Naive thymus-derived CD8-positive, alpha-beta T cell (primary cell): ENCODE measurements at places on chromosomes 16 and 17.
A peak's percentile ranks its signal among the peaks of the same experiment; 100 is the strongest.

DNA sequence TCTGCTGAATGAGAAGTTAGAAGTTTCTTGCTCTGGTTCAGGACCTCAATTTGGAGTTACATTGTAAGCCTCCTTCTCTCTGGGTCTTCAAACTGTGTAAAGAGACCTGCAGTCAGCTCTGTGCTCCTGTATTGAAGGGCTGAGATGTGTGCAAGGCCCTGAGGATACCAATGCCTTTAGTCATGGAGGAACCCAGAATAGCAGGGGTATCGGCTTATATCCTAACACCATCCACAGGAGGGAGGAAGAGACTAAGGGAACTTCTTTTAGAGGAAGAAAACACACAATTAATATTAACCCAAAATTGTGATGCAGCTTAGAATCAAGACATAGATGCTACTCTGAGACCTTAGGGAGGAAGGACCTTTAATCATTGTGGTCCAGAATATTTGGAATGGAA lies 36.5 kb downstream of the GLP2R start:
- DNase-seq: no peak

GRCh38 chr16:2517954-2518605 lies 2.1 kb upstream of the AMDHD2 start:
- DNase-seq: no peak

DNA sequence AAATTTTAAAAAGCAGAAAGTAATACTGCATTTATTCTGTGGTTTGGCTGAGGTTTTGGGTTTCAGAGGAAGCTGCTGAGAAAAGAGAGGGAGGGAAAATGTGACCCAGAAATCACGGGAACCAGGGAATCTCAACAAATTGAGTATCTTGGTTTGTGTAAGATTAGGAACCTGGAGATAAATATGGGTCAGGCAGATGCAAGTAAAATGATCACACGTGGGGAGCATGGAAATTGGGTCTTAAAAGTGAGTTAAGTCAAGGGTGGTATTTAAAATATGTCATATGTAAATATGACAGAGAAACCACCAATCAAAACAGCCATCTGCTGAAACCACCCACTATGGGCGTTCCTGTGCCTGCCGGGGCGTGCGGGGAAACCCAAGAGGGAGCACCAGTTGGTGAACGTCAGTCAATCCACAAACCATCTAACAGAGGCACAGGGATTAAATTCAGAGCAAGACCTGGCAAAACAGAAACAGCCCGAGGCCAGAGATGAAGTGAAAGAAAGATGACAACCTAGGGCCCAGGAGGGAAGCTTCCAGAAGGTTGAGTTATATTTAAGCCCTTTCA lies 33.4 kb downstream of the CDH13 start:
- DNase-seq: no peak

DNA sequence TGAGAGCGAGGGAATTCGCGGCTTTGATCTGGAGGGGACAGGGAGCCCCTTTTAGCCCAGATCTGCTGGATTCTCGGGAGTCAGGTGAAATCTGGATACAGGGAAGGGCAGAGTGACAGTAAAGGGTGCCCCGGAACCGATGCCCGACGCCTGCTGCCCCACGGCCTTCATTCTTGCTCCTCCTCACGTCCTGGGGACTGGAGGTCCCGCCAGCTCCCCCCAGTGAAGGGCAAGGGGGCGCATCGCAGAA lies 596 bp downstream of the OR1F1 start:
- DNase-seq: no peak

- no peak for DNase-seq
Observed at GRCh38 chr16:20074099-20074991, 655 bp upstream of the GPR139 start.

DNA sequence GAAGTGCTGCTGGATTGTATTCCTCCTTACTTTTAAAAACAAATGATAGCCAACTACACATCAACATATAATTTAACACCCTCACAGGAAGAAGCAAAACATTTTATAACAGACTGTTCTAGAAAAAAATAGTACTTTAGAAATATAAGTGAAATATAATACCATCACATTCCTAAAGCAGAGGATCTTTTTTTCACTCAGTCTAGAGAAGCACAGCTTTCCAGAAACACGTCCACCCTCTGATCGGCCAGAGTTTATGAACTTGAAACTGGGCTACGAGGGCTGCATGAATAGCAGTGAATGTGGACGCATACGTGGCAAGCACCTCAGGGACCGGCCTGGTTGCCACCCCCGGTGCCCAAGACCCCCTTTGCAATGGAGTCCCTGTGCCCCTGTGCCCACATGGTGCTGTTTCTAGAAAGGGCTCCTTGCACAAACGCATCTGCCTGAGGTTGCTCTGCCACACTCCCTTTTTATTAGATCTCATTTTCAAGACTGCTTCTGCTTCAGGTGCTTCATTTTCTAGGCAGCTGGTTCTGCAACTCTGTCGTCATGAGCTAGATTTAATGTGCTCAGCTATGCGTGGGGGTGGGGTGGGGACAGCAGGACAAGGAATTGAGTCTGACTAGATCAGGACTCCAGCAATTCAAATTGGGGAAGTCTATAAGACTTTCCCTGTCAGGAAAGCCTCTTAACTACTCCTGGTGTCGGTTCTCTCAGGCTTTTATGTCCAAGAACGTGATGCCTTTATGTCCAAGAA lies 29.1 kb upstream of the ERN1 start:
- no peak for DNase-seq

GRCh38 chr17:48973806-48974205 lies 5.4 kb upstream of the GIP start:
- DNase-seq: no peak

- DNase-seq: no peak
Observed at GRCh38 chr17:5069724-5070123, 8.5 kb upstream of the ZFP3 start.

DNA sequence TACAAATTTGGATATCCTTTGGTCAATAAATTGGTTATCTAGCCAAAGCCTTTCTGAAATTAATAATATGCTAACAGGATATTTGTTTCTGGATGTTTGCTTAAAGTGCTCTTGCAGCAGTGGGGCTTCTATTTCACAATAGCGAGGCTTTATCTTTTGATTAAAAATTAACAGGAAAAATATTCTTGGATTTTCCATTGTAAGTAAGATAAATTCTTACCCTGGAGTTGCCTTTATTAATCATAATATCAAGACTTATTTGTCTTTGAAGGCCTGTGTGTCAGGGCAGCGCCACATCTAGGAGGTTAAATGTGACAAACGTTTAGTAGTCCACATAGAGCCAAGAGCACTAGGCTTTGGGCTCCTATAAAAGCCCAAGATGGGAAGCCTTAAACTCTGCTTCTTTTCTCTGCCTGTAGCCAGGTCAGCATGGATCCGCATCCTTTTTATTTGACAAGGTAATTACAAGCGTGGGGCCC lies 5.3 kb downstream of the TMEM97 start:
- DNase-seq: no peak

GRCh38 chr17:75783069-75783783 lies 1.4 kb upstream of the UNK start:
- peak; percentile 56 for DNase-seq

DNA sequence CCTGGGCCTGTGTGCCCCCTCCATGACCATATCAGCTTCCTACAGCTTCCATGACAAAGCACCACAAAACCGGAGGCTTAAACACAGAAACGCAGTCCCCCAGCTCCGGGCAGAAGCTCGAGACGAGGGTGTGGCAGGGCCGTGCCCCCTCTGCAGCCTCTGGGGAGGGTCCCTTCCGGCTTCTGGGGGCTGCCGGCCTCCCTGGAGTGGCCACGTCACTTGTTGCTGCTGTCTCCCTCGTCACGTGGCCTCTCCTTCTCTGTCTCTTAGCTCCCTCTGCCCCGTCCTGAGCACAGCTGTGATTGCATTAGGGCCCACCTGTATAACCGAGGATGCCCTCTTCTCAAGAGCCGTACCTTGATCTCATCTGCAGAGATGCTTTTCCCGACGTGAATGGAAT lies 64.6 kb downstream of the JPH3 start:
- no peak for DNase-seq

DNA sequence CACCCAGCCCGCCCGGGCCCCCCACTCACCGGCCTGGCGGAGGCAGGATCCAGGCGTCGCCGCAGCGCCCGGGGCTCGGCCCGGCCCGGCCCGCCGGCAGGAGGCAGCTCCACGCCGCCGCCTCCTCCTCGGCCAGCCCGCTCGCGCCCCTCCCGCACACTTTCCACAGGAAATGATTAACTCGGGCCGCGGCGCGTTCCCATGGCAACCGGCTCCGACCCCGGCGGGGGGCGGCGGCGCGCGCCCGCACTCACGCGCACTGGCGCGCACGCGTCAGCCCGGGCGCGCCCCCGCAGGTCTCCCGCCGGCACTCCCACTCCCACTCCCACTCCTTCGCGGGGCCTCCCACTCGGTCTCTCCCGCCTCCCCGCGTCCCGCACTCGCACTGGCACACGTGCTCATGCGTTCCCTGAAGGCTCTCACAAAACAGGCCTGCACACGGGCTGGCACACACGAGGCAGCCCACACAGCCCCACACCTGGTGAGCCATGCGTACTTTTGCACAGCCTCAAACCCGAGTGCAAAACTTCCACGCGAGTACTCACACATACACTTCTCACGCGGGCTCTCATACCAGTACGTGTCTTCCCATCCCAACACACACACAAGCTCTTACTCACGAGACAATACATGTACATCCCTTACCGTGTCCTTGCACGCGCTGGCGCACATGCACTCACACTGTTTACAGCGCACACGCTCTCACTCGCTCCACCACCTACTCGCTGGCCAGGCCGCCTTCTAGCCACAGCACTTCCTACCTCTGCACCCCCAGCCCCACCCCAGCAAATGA lies at the start of gene KIFC3:
Gene KIFC3 (minus strand): TSS at position 151 of the 793 bp plus-strand sequence. CDS start 4,248 bp downstream, outside the sequence.
- DNase-seq: peak; percentile 43

GRCh38 chr16:48123104-48123788 lies 32.5 kb downstream of the ABCC12 start:
- DNase-seq: no peak

DNA sequence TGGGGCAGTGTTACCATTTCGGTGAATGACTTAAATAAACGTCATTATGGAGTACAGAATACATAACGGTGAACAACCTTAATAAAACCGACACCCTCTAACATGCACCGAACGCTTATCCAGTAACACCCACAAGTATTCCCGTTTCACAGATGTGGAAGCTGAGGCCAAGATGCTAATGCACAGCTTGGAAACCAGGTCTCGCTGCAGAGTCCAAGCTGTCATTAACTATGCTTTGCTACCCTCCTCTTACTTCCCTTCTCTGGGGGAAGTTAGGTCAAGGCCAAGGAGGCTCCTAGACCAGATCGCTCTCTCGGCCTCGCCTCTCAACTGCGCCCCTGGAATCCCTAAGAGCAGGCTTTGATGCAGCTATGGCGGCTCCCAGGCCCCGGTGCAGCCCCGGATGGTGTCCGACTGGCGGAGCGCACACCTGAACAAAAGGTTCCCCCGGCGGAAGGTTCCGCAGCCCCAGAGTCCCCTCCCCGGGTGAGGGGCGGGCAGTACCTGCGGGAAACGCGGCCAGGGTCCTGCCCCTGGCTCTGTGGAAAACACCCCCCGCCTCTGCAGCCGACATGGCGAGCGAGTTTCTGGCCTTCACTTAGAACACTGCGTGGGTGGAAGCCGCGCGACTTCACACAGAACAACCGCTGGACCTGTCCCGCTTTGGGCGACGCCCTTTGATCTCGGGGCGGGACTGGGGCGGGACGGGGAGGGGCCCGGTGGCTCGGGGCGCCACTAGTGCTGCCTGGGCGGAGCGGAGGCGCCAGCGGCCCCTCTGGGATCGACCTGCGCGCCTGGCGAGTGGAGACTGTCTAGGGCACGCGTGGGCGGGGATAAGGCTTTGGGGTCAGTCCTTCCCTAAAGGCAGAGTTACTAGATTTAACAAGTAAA lies at the start of gene CPPED1:
Gene CPPED1 (minus strand): TSS at position 685 of the 891 bp plus-strand sequence. CDS start 111 bp downstream, at position 574.
- DNase-seq: peak; percentile 97

DNA sequence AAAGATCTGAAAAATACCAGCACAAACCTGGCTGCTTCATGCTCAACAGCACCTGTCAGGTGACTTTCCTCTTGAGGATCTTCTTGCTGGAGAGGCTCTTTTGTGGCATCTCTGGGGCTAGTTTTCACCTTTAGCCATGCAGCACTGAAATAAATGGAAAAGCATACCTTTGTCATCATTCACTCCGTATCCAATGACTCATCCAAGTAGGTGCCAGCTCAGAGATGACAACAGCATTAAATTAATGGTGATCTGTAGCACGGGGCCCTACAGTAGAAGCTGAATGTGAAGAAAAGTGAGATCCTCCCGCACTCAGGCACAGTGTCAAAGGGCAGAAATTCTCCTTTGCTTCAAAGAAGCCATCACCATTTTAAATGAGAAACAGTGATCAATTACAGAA lies 32.2 kb downstream of the KIAA0753 start:
- DNase-seq: no peak

DNA sequence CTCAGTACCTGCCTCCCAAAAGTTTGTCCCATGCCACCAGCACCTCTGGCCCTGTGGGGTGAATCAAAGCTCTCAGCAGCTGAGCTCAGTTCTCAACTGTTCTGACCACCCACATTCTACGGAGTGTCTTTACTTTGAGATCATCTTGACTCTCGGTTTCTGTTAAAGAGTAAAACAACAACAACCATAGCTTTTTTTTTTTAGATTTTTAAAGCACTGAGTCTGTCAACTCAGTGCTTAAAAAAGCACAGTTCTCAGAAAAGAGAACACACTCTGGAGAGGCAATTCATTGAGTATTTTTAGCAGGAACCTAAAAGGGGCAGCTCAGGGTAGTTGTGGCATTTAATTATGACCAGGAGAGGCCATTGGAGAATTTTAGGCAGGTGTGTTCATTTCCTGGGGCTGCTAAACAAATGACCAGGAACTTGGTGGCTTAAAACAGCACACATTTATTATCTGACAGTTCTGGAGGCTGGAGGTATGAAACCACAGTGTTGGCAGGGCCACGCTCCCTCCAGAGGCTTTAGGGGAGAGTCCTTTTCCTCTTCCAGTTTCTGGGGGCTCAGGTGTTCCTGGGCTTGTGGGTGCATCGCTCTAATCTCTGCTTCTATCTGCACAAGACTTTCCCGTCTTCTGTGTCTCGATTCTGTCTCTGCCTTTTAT lies 6.7 kb upstream of the WFIKKN2 start:
- no peak for DNase-seq

DNA sequence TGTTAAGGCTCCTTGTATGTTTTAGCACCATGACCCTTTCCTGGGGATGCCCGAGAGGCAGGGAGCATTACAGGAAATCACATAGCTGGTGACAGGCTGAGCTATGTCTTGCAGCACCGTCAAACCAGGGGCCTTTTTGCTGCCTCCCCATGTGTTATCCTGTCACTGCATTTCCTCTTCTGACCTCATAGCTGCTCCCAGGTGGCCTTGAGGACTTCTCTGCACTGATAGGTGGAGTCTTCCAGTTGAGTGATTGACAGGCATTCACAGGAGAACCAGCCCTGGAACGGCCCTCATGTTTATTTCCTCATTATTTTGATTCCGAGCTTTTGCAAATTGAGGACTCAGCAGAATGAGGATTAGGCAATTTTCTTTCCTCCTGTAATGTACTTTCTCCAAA lies 349.6 kb downstream of the HAPSTR1 start:
- DNase-seq: no peak
